Purkinje cell (primary cell): ENCODE measurements at places on chromosomes 1 and 21. TPM values are rescaled to one million over a fixed set of nuclear protein-coding genes. Genes with fewer than 3 reads are reported as not detected.

Gene SLC9C2
- polyA plus RNA-seq: not detected in 2 replicates

Gene F13B
- polyA plus RNA-seq: not detected in 2 replicates

Gene CDK18
- polyA plus RNA-seq: 0.85 TPM in 1 of 2 replicates, not detected in the other

Gene PRR9
- polyA plus RNA-seq: not detected in 2 replicates
